ENCODE measurements at places on chromosomes 12 and 14. TPM values are rescaled to one million over a fixed set of nuclear protein-coding genes. Genes with fewer than 3 reads are reported as not detected.

DNA sequence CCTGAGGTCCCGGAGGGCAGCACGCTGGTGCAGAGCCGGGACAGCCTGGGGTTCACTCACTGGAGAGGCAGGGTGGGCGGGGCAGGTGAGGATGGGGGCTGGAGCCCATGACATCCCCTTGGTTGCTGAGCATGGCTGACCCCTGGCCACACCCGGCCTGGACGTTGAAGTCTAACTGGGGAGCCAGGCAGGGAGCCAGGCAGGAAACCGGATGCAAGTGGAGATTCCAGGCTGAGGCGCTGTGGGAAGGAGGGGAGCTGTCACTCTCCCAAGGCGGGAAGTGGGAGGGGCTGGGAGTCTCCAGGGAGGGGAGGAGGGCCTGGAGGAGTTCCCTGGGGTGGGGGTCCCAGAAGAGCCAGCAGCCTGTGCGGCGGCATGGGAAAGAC lies 7.7 kb upstream of the INF2 start:
- H3K36me3 ChIP-seq: no peaks in the 10 kb centered on the region
- H3K4me3 ChIP-seq: peak overlapping the region; percentile 16
- H3K27ac ChIP-seq: peak overlapping the region; percentile 92
- peak; percentile 95 for DNase-seq
- peaks cover 67% of the 10 kb centered on the region for H3K4me1 ChIP-seq

DNA sequence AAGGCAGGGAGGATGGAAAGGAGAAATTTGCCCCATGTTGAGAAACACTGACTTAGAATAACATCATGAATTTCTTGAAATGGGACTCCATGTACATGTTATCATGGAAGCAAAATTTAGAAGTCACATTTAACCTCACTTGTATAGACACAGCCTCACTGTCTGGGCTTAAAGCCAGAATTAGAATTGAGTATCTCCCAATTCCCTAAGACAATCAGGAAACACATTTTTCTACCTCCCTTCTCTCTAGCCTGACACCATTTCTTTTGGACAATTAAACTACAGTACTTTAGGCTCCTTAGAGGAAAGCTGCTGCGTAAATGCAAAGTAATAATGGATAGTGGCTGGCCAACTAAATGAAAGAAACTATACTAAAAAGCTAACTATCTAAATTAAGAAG lies 795.5 kb downstream of the C12orf50 start:
- no peaks in the 10 kb centered on the region for H3K4me1 ChIP-seq
- H3K27ac ChIP-seq: no peak overlapping the region
- no peak overlapping the region for H3K4me3 ChIP-seq

GRCh38 chr12:58860056-58860787 lies 60.1 kb downstream of the LRIG3 start:
- H3K27me3 ChIP-seq: no peaks in the 10 kb centered on the region
- no peaks in the 10 kb centered on the region for H3K36me3 ChIP-seq
- H3K4me1 ChIP-seq: no peaks in the 10 kb centered on the region

DNA sequence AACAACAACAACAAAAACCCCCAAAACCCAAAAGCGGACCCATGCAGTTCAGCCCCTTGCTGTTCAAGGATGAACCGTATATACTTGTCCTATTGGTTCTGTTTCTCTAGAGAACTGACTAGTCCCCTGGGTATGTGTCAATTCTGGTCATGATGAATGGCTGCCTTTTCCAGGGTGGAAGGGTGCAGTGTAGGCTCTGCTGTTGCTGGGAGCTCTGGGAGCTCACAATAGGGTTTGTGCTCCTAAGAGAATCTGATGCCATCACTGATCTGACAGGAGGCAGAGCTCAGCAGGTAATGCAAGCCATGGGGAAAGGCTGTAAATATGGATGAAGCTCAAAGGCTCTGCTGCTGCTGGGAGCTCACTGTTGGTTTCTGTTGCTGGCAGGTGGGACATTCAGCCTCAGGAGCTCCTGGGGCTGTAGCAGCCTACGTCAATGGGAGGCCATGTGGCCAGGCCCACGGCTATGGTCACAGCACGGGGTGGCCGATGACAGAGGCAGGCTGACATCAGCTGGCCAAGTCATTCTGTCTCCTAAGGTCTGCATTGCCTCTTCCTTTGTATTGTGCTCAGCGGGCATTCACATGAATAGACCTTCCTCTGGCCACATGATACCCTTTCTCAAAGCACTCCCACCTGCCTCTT lies 37.9 kb downstream of the DLK1 start:
- H3K4me3 ChIP-seq: no peak overlapping the region
- no peaks in the 10 kb centered on the region for H3K4me1 ChIP-seq
- no peak overlapping the region for H3K27ac ChIP-seq
- no peak for DNase-seq
- H3K36me3 ChIP-seq: no peaks in the 10 kb centered on the region

- no peak overlapping the region for H3K27ac ChIP-seq
- H3K4me3 ChIP-seq: no peak overlapping the region
- no peaks in the 10 kb centered on the region for H3K4me1 ChIP-seq
- H3K36me3 ChIP-seq: peaks cover 63% of the 10 kb centered on the region
- peak; percentile 87 for DNase-seq
- H3K27me3 ChIP-seq: no peaks in the 10 kb centered on the region
These were observed 8.9 kb downstream of the IKZF4 start for GRCh38 chr12:56029666-56030293.

GRCh38 chr14:96148631-96149030 lies 56.0 kb upstream of the BDKRB2 start:
- peaks cover 7% of the 10 kb centered on the region for H3K4me1 ChIP-seq
- DNase-seq: peak; percentile 40
- no peaks in the 10 kb centered on the region for H3K36me3 ChIP-seq

GRCh38 chr12:3896356-3896755 lies 23.2 kb upstream of the PARP11 start:
- H3K4me1 ChIP-seq: no peaks in the 10 kb centered on the region
- no peaks in the 10 kb centered on the region for H3K27me3 ChIP-seq
- DNase-seq: no peak
- H3K27ac ChIP-seq: no peak overlapping the region
- H3K4me3 ChIP-seq: no peak overlapping the region

DNA sequence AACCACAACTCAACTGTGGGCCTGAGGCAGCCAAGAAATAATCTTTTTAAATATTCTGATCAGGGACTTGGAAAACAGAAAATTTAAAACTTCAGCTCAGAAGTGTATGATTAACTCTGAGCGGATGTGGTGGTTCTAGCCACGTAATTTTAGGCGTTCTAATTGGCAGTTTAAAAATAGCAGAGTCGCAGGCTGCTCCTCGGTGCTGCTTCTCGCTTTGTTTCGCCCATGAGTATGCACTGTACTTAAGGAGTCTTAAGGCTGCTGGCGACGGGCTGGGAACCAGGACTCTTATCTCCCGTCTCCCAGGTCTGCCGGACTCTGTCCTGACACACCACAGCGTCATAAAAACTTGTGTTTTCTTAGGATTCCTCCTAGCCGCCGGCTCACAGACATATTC lies 113.4 kb upstream of the PELI2 start:
- H3K27me3 ChIP-seq: no peaks in the 10 kb centered on the region
- peak overlapping the region; percentile 24 for H3K4me3 ChIP-seq
- H3K27ac ChIP-seq: peak overlapping the region; percentile 60
- DNase-seq: peak; percentile 53

DNA sequence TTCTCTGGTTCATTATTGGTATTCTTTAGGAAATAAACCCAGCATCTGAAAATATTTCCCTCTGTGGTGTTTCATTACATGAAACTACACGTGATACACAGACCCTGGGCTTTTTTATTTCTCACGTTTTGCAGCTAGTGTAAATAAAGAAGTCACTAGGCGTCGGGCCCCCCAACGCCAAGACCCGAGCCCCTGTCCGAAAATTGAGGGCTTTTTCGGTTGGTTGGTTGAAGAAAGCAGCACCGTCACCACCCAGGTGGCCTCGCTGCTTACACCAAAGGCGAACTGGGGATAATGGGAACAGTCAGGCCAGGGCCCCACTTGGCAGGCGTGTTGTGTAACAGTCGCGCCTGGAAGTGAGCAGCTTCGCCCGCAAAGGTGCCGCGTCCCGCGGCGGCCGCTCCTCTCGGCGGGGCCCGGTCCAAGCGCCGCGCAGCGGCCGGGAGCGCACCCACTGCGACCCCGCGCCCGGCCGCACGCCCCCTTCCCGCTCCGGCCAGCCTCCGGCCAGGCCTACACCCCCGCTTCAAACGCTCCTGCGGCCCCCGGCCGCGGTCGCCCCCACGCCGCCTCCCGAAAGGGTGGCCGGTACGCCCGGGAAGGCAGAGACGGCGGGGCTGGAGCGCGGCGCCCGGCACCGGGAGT lies 1.2 kb downstream of the DUSP16 start:
- peaks cover 22% of the 10 kb centered on the region for H3K4me1 ChIP-seq
- H3K36me3 ChIP-seq: no peaks in the 10 kb centered on the region
- H3K27me3 ChIP-seq: no peaks in the 10 kb centered on the region
- peak; percentile 69 for DNase-seq

- no peak for DNase-seq
- H3K4me3 ChIP-seq: no peak overlapping the region
- H3K27ac ChIP-seq: no peak overlapping the region
- no peaks in the 10 kb centered on the region for H3K36me3 ChIP-seq
- peaks cover 9% of the 10 kb centered on the region for H3K4me1 ChIP-seq
- H3K27me3 ChIP-seq: peaks cover 7% of the 10 kb centered on the region
These were observed 25.9 kb upstream of the ESRRB start for GRCh38 chr14:76349993-76350392.

DNA sequence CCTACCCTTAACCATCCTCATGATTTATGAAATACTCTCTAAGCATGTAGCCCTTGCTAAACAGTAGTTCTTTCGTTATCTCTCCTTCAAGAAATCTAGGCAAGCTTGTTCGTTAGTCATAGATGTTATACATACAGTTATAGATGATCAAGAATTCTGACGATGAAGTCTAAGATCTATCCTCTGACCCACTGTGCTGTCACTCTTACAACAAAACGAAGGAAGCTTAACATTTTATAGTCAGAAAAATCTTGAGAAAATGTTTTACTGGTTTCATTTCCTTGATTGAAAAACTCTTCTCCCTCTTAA lies 68.9 kb downstream of the SPPL3 start:
- H3K36me3 ChIP-seq: no peaks in the 10 kb centered on the region
- no peak overlapping the region for H3K4me3 ChIP-seq
- DNase-seq: no peak
- no peaks in the 10 kb centered on the region for H3K27me3 ChIP-seq

GRCh38 chr12:55974308-55974730 lies 441 bp downstream of the RAB5B start:
- peak; percentile 85 for DNase-seq
- peaks cover 19% of the 10 kb centered on the region for H3K36me3 ChIP-seq
- H3K4me1 ChIP-seq: peaks cover 69% of the 10 kb centered on the region
- H3K4me3 ChIP-seq: peak overlapping the region; percentile 86
- H3K27me3 ChIP-seq: no peaks in the 10 kb centered on the region

DNA sequence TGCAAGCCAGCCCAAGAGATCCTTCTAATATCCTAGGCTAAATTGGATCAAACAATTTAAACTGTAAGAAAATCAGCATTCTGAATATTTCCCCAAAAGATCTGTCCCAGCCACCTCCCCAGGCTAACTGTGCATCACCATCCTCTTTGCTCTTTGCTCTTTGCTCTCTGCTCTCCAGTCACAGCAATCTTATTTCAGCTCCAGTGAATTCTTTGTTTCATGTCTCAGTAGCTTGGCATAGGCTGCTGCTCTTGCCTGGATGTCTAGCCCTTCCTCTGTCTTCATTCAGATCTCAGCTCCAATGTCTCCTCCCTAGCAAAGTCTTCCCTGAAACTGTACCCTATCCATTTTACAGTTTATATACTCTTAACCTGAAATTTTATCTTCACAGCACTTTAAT lies 399.8 kb upstream of the USP15 start:
- DNase-seq: no peak
- H3K27ac ChIP-seq: no peak overlapping the region
- H3K36me3 ChIP-seq: no peaks in the 10 kb centered on the region
- no peak overlapping the region for H3K4me3 ChIP-seq

GRCh38 chr14:24343795-24344660 lies 4.2 kb upstream of the RIPK3 start:
- H3K27me3 ChIP-seq: no peaks in the 10 kb centered on the region
- no peak overlapping the region for H3K27ac ChIP-seq
- DNase-seq: peak; percentile 49
- peaks cover 5% of the 10 kb centered on the region for H3K4me1 ChIP-seq

DNA sequence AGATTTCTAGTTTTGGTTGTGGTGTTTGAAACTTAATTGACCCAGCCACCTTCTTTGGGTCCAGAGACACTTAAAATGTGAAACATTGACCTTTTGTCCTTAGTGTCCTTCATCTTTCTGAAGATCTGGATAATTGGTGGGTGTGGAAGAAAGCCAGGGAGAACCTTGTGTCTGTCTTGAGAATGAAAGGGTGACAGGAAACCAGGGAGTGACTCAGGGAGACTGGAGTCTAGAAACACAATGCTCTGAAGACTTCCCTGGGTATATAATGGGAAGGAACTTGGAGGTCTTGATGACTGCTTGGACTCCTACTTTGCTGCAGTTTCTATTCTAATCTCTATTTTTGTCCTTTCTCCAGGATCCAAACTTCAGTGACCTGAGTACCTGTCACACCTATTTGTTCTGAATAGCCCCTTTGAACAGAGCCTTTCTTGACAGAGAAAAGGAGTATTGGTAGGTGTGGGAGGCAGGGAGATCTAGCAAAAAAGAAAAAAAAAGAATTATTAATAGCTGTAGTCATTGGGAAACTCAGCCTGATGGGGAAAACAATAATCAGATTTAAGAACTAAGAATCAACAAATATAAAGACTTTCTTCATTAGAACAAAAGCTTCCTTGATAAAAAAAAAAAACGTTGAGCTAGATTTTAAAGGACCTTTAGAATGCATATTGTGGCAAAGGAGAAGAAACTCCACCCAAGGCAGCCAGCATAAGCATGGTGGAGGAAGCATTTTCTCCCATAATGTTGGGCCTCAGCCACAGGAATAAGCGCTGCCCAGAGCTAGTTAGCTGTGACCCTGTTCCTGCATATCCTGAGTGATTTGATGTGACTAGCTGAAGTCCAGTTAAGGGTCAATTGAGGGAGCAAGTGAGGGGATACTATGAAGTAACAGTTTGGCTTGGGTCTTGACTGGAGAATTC lies 77.9 kb upstream of the HOXC13 start:
- no peaks in the 10 kb centered on the region for H3K36me3 ChIP-seq
- H3K4me1 ChIP-seq: no peaks in the 10 kb centered on the region
- H3K27ac ChIP-seq: no peak overlapping the region
- DNase-seq: no peak
- H3K27me3 ChIP-seq: peaks cover 31% of the 10 kb centered on the region
- no peak overlapping the region for H3K4me3 ChIP-seq

GRCh38 chr12:49138587-49138986 lies 7.4 kb upstream of the TUBA1B start:
- no peak for DNase-seq
- H3K4me3 ChIP-seq: no peak overlapping the region
- H3K27ac ChIP-seq: no peak overlapping the region

GALC gene
- polyA plus RNA-seq: 2.3 TPM

MANSC4 gene
- not detected for polyA plus RNA-seq

IL23A gene
- 1.9 TPM for polyA plus RNA-seq

GPR162 gene
- 2.6 TPM for polyA plus RNA-seq

MMP14 gene
- polyA plus RNA-seq: 29.6 TPM

SIRT4 gene
- 1.3 TPM for polyA plus RNA-seq

All from stomach (tissue), 19 donors.